ENCODE measurements at places on chromosomes 16 and 17. TPM values are rescaled to one million over a fixed set of nuclear protein-coding genes. Genes with fewer than 3 reads are reported as not detected.

- H3K4me1 ChIP-seq: no peaks in the 10 kb centered on the region
- H3K4me3 ChIP-seq: no peak overlapping the region
- DNase-seq: no peak
- no peak overlapping the region for H3K27ac ChIP-seq
Observed at GRCh38 chr17:33769066-33769465, 476.0 kb upstream of the ASIC2 start.

DNA sequence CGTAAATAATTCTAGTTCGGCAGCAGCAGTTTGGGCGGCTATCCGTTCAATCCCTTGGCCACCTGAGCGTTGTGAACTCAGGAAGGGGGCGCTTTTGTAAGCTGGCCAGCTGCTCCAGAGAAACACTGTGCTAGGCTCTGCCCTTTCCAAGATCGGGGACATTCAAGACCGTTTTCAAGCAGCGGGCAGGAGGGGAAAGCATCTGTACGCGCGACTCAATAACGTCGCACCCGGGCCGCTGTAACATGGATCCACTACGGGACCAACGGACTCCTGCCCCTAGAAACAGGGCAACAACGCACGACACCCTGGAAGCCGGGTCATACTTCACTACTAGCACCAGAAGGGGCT lies 463 bp downstream of the TOP2A start:
- H3K27me3 ChIP-seq: no peaks in the 10 kb centered on the region
- no peak for DNase-seq
- peaks cover 17% of the 10 kb centered on the region for H3K4me1 ChIP-seq
- peak overlapping the region; percentile 63 for H3K4me3 ChIP-seq

- no peak overlapping the region for H3K4me3 ChIP-seq
- H3K4me1 ChIP-seq: no peaks in the 10 kb centered on the region
- H3K27ac ChIP-seq: no peak overlapping the region
- H3K27me3 ChIP-seq: no peaks in the 10 kb centered on the region
- DNase-seq: no peak
- H3K36me3 ChIP-seq: peaks cover 26% of the 10 kb centered on the region
Observed at GRCh38 chr17:47915776-47916398, 19.9 kb downstream of the SP2 start.

GRCh38 chr16:84933774-84934631 lies 77.3 kb downstream of the ZDHHC7 start:
- no peak overlapping the region for H3K27ac ChIP-seq
- no peak for DNase-seq
- H3K27me3 ChIP-seq: no peaks in the 10 kb centered on the region
- H3K4me3 ChIP-seq: no peak overlapping the region

- DNase-seq: no peak
- H3K4me1 ChIP-seq: peaks cover 5% of the 10 kb centered on the region
- H3K27me3 ChIP-seq: no peaks in the 10 kb centered on the region
- H3K4me3 ChIP-seq: no peak overlapping the region
Observed at GRCh38 chr17:21363776-21364642, 12.1 kb upstream of the KCNJ12 start.

DNA sequence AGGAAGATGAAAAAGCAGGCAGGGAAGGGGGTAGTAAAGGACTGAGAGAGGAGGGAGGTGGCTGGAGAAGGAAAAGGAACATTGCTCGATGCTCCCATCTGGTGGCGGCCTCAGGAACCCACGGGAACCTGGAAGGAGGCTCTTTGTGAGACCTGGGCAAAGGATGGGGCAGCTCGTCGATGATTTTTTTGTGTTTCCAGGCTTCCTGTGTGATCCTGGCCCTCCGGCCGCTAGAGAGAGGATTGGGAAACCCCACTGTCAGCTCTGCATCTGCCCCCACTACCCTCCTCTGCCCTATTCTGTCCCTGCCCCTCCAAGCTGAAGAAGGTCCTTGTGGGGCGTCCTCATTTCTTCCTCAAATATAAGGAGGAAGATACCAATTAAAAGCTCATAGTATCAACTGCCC lies 6.6 kb downstream of the WFIKKN2 start:
- peak; percentile 55 for DNase-seq
- H3K27ac ChIP-seq: no peak overlapping the region
- no peaks in the 10 kb centered on the region for H3K4me1 ChIP-seq
- H3K4me3 ChIP-seq: no peak overlapping the region
- no peaks in the 10 kb centered on the region for H3K27me3 ChIP-seq

Gene ZNHIT3
- 53.3 TPM for total RNA-seq

Gene IGSF6
- total RNA-seq: 1.3 TPM

Gene MAPK7
- 34.0 TPM for total RNA-seq

DNA sequence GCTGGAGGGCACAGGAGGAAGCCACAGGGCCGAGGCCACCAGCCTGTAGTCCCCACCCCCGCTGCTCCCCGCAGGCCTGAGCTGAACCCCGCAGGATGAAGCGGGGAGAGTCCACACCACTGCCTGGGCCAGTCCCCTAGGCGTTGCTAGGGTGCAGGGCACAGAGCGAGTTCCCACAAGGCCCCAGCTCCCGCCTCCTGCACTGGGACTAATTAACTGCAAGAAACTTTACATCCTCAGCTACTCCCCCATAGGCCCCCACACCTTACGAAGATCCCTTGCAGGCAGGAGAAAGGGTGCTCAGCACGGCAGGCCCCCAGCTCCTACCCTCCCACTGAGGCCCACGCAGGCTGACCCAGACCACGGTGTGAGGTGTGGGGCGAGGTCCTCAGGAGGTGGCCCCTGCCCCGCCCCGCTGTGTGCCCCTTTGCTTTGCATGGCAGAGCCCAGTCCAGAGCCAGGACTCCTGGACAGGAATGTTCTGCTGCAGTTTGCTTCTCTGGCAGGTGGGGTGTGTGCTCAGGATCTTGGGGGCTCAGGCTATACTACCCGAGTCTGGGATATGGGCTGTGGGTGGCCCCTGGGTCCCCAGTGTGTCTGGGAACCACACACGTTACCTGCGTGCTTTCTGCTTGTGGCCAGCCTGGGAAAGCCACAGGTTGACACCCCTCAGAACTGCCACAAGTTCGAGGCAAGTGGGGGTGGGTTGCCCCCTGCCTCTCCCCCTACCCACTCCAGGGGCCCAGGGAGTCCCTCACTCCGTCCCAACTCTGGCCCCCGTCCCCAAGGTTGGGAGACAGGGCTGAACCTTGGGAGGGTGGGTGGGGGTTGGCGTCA lies 1.2 kb downstream of the GNG13 start:
- H3K4me1 ChIP-seq: peaks cover 10% of the 10 kb centered on the region
- no peaks in the 10 kb centered on the region for H3K36me3 ChIP-seq
- no peak for DNase-seq
- peaks cover 46% of the 10 kb centered on the region for H3K27me3 ChIP-seq

GRCh38 chr17:1511290-1511689 lies 5.1 kb downstream of the INPP5K start:
- no peak overlapping the region for H3K27ac ChIP-seq
- H3K4me1 ChIP-seq: peaks cover 20% of the 10 kb centered on the region
- H3K4me3 ChIP-seq: no peak overlapping the region
- no peak for DNase-seq
- H3K36me3 ChIP-seq: peaks cover 66% of the 10 kb centered on the region
